ENCODE measurements at places on chromosomes 2 and 18.

- DNase-seq: no peak
Measured at GRCh38 chr2:153106802-153107477, 371.6 kb downstream of the RPRM start.

- no peak for DNase-seq
Measured at GRCh38 chr2:38371235-38371634, 5.8 kb downstream of the ATL2 start.

DNA sequence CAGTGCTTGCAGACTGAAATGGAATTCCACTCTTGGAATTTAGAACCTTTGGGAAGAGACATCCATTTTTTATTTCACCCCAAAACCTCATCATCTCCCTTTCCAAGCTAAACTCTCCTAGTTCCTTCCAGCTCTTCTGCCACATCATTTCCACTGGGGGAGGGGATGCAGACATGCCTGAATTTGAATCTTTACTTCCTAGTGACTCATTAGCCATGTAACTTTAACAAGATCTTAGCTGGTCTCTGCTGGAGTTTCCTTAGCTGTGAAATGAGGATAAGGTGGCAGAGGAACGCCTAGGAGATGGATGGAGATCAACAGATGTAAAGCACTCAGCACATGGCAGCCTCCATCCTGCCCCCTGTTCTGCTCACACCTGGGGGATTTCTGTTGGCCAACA, 266.8 kb downstream of the EN1 start:
- DNase-seq: no peak

DNA sequence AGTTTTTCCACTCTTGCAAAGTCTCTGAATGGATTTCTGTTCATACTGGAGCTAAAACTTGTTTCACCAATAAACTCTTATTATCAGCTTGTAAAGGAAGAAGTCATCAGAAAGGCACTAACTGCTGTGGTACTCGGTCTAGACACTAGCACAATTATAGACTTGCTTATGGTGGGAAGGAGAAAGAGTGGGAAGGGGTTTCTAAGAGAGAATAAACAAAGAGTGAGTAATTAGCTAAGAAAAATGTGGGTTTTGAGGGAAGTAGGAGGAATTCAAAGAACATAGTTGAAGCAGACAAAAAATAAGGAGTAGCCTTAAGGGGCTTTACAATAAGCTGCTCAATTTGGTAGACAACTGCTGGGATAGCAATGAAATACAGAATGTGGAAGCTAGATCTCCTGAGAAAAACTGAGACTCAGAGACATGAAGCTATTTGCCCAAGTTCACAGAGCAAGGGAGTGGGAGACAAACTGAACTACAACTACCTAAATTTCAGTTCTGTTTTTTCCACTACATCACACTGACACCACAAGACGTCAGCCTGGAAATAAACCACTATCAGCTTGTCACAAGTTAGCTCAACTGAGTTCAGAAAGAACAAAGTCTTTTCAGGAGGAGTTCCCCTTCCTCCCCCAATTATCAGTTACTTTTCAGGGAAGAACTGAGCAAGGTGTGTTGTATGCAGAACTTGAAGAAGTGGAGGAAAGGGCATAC, 59.7 kb downstream of the MAP4K3 start:
- peak; percentile 18 for DNase-seq

DNA sequence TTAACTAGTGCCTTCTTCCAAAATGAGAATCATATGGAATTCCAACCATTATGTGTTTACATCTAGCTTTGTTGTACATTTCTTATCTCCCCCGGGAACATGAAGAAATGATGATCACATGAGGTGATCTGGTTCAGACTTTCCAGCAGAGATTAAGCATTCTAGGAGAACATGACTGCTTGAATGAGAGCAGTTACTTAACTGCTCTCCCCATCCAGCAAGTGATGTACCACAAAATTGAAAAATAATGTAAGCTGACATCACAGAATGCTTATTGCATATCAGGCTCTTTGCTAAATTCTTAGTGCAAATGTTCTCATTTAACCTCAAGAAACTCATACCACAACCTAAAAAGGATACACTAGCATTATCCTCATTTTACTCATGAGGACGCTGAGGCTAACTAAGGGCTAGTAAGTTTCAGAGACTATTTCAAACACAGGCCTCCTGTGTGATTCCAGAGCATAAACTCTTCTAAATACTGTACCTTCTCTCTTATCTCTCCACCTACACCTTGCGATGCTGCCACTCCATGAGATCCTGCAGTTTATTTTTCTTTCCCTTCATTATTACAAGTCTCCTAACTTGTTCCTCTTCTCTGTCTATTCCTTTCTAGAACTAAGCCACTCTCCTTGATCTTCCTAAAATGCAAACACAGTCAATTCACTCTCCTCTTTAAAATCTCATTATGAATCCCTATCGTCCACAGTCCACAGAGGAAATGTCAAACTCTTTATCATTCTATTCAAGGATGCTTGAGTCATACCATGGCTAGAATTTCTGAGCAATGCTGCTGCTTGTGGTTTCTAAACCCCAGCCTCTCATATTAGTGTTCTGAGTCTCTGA, 1224.8 kb upstream of the ZEB2 start:
- DNase-seq: no peak

DNA sequence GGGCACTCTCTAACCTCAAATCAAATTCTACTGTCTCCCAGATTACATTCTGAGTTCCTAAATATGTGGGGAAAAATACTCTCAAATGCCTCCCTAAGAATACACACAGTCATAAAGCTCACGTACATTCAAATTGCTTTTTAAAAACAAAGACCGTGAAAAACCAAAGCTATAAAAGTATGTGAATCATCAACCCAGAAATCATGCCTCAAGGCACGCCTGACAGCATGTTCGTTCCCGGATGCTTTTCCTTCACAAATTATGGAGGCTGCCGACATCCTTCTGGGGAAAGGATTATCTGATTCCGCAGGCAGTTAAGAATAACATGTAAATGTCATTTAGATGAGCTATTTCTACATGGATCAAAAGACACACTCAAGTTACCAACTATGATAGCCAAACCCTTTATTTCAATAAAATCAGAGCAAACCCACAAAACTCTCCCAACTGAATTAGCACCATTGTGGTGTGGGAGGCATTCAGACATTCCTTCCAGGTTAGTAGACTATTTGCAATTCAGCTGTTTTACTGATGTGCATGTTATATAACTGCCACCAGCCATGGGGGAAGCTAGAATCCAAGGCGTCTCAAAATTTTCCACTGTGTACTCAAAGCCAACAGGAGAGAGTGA, 398.2 kb upstream of the TRIB2 start:
- no peak for DNase-seq

- DNase-seq: no peak
Measured at GRCh38 chr2:21175895-21176646, 52.3 kb downstream of the TDRD15 start.
